ENCODE measurements at places on chromosomes 3 and 15.

DNA sequence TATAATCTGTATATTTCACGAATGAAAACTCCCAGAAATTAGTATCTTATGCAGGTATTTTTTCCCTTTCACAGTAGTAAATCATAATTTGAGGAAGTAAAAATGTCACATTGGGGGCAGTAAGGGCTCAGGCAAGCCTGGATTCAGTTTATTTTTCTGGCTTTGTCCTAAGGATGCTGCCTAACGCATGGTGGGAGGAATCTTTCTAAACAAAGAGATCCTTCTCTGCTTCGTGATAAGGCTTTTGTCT lies 35.7 kb downstream of the DNASE1L3 start:
- DNase-seq: no peak

DNA sequence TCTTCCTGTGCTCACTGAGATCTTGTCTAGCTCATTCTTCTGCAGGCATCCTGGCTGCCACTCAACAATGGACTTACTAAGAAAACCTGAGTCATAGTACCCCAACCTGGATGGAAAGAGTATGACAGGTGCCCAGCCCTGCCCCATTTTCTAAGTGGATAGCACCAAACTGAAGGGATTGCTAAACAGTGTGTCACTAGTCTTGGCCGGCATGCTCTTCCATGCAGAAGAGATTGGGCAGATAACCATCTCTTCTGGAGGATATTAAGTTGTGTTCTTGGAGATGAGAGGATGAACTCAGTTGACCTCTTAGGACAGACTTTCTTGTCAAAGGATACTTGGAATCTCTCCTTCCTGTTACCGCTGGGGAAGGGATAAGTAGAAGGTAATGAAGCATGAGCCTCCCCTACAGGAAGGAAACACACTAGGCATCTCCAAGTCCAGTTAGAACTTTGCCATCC lies 797.5 kb downstream of the AGBL1 start:
- DNase-seq: no peak

- DNase-seq: no peak
Observed at GRCh38 chr15:70528816-70529215, 234.5 kb downstream of the UACA start.

GRCh38 chr3:98954242-98954641 lies 52.7 kb upstream of the DCBLD2 start:
- no peak for DNase-seq

- no peak for DNase-seq
Observed at GRCh38 chr15:69862540-69862939, 235.2 kb downstream of the TLE3 start.

DNA sequence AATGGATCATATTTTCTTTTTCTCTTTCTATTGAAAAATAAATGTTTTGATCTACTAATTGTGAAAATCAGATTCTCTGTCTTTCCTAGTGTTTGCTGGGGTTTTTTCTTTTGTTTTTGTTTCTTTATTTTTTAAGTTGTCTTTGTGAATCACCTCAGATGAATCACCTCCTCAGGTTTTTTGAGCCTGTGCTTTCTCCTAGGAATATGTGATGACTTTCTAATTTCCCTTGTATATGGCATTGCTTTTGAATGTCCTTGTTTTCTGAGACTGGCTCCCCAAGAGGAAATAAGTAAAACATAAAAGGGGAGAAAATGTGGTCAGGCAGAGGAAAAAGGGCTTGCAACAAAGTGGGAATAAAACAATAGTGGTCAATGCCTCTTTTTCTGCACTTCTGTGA lies 750.0 kb downstream of the ZPLD1 start:
- no peak for DNase-seq

GRCh38 chr3:109184726-109185125 lies 48.2 kb downstream of the C3orf85 start:
- no peak for DNase-seq

DNA sequence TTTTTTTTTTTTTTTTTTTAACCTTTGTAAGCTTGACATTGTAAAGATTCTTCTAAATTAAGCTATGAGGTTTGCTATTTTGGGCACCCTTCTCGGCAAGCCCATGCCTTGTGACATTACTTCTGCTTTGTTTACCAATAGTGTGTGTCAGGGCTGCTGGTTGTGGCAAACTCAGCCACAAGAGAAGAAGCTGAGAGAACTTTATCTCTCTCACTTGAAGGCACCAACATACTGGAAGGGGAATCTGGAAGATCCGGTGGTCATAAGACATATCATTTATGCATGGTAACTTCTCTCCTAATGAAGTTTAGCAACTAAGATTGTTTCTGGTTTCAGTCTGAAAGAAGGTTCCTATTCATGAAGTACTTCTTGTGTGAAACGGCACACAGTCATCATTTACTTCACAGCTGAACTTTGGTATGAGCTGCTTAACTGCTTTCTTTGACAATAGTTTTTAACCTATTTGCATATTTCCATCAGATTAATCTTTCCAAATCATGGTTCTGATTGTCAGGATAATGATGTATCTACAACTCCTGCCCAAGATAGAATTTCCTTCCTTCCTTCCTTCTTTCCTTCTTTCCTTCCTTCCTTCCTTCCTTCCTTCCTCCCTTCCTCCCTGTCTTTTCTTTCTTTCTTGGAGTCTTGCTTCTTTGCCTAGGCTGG lies 189.3 kb downstream of the NFKBIZ start:
- DNase-seq: no peak

GRCh38 chr15:69852482-69852881 lies 245.2 kb downstream of the TLE3 start:
- DNase-seq: peak; percentile 47

DNA sequence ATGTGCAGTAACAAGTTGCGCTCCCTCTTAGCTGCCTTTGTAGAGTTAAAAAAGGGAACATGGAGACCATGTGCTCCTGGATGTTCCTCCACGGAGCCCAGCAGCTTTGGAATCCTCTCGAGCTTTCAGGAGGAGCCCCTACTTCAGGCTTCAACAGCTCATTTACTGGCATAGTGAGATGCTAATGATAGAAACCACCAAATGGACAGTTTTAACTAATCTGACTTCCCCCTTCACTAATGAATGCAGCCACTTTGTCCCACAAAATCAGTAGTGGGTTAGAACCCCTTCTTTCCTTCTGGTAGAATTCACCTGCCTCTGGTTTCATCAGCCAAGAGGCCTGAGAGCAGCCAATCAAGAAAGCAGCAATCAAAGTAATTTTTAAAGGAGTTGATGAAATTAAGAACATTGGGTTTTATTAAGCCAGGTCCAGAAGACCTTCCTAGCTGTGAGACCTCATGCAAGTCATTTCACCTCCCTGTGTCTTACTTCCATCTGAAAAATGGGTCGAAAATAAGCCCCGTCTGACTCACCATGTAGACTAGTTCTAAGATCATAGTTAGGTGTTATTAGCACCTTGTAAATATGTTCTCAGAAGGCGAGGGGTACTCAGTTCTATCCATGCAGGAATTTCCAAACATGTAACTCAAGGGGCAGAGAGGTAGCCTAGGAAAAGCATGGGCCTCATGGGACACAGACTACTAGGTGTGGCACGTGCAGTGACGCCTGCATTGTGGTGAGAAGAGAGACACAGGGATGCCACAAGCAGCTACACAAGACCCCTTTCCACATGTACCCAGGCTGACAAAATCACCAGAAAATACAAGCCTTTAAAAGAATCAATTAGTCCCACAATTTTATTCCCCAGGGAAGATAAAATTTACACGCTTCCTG lies 179.7 kb upstream of the LPP start:
- no peak for DNase-seq

Data from skeletal muscle cell (primary cell).